NCI-H1436 treated with DMSO at 0.1 percent for 48 hours (cell line): ENCODE measurements at places on chromosomes 11 and 22.

GRCh38 chr11:128824191-128825049, 42.7 kb downstream of the KCNJ1 start:
- DNase-seq: no peak

- no peak for DNase-seq
Observed at GRCh38 chr11:64771861-64772260, 6.5 kb downstream of the SF1 start.

GRCh38 chr11:31450841-31451240, 58.6 kb downstream of the IMMP1L start:
- no peak for DNase-seq

- DNase-seq: no peak
Observed at GRCh38 chr22:31326877-31327276, 19.3 kb downstream of the PATZ1 start.
